T-cell (primary cell): ENCODE measurements at places on chromosomes 1 and 21.

GRCh38 chr1:35316264-35316663 lies 47.8 kb downstream of the ZMYM4 start:
- DNase-seq: no peak

DNA sequence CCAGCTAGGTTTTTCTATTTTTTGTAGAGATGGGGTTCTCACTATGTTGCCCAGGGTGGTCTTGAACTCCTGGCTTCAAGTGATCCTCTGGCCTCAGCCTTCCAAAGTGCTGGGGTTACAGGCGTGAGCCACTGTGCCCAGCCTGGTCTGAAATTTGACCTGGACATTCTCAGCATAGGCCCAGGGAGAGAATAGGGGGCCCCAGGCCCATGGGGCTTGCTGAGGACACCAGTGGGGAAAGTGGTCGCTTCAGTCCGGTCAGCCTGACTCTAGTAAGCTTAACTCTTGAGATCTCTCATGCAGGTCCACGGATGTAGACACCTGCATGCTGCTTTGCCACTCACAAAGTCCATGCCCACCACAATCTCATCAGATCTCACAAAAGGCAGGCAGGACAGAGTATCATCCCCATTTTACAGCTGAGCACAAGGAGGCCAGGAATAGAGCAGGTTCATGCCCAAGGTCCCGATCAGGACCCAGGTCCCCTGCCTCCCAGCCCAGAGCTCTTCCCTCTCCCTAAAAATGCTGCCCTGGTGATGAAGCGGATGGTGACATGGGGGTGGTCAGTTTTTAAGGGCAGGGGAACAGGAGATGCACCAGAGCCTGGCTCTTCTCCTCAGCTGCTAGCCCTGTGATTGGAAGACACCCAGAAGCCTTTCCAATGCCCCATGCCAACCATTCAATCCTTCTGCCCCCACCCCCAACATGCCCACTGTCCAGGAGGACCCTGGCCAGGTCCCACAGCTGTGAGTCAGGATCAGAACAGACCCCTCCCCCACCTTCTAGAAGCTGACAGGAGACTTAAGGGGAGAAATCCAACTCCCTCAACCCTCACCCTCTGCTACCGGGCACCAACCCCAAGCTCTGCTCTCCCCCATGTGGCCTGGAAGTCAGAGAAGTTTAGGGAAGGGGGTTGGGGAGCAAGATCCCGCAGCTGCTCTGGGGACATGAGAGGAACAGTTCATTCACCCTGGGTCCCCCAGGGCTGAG lies 1.8 kb downstream of the FHL3 start:
- DNase-seq: no peak

DNA sequence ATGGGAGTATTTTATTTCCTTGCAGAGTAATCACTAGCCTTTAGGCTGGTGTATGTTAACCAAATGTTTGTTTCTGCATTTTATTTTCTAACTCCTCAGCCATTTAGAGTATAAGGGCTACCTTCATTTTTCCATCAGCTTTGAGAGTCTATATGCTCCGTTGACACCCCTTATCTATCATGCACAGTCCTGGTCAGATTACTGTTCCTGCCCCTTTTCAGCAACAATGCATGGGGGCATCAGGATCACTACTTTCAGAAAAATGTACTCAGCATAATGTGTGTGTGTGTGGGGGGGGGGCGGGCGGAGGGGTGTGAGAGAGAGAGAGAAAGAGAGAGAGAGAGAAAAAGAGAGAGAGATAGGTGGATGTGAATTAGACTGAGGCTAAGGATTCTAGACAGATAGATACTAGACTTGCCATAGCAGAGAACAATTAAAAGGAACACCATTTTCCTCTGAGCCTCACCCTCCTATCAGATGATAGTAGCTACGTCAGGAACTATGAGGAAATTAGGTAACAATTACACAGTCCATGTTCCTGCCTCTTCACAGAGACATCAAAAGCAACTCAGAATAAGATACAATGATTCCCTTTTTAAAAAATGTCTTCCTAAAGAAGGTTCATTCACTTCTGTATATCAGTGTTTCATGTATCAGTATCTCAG lies 40.8 kb downstream of the FCER1A start:
- no peak for DNase-seq

GRCh38 chr1:23020706-23021405 lies 1.6 kb downstream of the KDM1A start:
- DNase-seq: no peak

DNA sequence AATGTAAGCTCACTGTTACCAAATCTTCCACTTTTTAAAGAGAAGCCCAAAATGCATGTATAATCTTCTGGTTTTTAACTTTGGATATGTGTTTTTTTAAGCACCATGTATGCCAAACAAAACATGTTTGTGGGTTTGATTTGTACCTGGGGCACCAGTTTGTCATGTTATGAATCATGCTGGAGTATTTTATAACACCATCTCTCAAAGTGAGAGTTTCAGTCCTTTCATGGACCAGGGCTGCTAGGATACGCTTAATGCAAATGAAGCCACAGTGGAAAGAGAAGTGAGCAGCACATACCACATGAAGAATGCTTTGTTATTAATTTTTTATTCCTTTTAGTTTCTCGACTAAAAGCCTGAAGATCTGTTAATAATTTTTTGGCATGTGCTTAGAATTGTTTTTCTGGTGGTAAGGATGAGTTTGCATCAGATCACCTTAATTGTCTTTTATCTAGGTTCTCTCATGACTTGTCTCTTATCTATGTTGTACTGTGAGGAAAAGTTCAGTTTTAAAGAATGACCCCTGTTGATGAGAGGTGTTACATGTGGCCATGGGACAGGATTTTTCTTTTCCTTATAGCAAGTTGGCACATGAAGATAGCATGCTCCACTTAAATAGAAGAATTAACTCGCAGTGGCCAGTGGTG lies 2.0 kb upstream of the RABGAP1L start:
- DNase-seq: no peak

GRCh38 chr1:206461602-206462455 lies 8.4 kb upstream of the IKBKE start:
- peak; percentile 52 for DNase-seq

GRCh38 chr1:19759740-19760089 lies 40.0 kb downstream of the TMCO4 start:
- no peak for DNase-seq

GRCh38 chr1:54380290-54380882 lies 25.8 kb downstream of the SSBP3 start:
- DNase-seq: peak; percentile 29

DNA sequence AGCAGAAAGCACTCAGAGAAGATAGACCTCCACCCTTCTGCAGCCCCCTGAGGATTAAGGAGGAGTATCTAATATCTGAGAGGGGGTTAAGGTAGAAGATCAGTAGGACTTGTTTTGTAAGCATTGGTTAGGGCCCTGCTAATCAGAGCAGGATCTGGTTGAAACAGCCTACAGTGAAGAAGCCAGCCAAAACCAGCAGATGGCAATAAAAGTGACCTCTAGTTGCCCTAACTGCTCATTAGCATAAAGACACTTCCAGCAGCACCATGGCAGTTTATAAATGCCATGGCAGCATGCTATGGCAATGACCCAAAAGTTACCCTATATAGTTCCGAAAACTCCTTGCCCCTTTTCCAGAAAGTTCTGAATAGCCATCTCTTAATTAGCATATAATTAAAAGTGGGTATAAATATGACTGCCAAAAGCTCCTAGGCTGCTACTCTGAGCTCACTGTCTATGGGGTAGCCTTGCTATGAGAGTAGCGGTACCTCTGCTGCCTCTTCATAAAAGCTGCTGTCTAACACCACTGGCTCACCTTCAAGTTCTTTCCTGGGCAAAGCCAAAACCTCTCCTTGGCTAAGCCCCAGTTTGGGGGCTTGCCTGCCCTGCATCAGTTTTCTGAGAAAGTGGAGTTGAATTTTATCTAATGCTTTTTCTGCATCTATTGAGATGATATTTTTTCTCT lies 254.2 kb downstream of the PAPPA2 start:
- no peak for DNase-seq

DNA sequence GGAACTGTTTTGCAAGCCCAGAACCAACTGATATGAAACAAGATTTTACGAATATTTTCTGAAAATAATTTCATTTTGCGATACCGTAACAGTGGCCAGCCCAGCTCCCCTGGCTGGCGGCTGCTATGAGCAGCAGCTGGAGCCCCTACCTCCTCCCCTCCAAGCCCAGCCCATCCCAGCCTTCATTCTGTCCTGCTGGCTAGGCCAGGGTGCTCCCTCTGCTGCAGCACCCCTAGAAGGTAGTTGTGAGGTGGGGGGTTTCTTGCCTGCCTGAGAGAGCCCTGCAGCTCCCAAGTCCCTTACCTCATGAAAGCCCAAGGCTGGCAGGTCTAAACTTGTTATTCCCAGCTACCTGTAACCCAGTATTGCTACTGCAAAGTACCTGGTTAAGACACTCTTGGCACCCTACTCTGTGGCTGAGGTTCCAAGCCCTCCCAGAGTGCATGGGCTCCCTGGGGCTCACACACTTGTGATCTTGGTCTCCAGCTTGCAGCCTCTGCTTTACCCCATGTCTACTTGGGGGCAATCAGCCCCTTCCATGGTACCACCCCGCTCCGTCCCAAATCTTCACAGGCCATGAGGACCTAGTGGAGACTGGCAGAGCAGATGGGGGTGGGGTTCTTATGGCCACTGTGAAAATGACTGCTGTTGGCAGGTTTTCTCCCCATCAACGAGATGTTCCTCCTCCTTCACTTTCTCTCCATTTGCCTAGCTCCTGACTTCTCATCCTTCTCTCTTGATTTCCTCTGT lies 239.8 kb downstream of the TRABD2B start:
- DNase-seq: no peak

GRCh38 chr1:36303244-36303643 lies 2.9 kb upstream of the SH3D21 start:
- DNase-seq: no peak

- DNase-seq: no peak
These were observed 26.4 kb upstream of the LRRC8D start for GRCh38 chr1:89794406-89794805.

DNA sequence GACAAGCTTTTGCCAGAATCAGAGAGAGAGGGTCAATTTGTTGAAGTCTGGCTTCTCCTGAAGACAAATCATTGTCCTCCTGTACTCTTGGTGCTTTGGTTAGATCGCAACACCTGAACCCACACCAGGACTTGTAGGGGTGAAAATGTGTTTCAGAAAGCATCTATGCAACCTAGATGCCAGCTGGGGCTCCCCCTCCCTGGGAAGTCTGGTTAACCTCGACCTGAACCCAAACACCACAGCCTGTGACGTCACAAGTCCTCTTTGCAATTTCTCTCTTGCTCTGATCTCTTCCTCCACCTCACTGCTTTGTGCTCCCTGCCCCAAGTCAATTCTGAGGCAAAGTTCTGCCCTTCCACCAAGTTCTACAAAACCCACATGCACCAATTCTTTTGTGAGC lies 42.8 kb upstream of the USP24 start:
- peak; percentile 65 for DNase-seq

- DNase-seq: no peak
These were observed 23.8 kb upstream of the KIF26B start for GRCh38 chr1:245131026-245131393.

DNA sequence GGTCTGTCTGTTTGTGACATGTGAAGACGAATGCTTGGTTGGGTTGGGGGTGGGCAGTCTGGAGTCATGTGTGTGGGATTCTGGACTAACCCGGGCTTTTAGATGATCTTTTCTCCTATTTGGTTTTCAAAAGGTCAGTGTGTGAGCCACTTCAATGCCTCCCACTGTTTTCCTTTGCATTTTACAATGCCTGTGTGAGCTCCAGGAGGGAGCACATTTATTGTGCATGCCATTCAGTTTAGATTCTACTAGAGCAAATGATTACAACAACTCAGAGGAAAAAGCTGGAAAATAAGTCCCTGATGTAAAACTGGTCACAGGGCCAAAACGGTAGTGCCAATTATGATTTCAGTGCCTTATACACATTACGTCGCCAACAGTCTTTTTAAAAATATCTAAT lies 90.9 kb downstream of the LYPLAL1 start:
- DNase-seq: no peak

DNA sequence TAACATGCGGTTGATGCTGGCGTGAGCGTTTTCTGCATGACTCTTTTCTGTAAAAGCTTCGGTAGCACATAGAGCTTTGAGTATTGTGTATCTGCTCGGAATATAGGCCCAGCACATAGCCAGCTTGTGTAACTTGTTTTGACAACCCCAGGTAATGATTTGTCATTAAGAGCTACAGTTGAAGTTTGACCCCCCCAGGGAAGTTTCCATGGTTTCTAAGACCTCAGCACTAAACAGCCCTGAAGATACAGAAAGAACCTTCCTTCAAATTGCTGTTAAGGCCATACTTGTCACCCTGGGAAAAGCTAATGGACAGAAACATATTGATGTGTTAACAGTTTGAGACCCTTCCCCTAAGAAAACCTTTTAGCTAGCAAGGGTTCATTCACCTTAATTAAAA lies 380.7 kb downstream of the PRDM2 start:
- DNase-seq: no peak

DNA sequence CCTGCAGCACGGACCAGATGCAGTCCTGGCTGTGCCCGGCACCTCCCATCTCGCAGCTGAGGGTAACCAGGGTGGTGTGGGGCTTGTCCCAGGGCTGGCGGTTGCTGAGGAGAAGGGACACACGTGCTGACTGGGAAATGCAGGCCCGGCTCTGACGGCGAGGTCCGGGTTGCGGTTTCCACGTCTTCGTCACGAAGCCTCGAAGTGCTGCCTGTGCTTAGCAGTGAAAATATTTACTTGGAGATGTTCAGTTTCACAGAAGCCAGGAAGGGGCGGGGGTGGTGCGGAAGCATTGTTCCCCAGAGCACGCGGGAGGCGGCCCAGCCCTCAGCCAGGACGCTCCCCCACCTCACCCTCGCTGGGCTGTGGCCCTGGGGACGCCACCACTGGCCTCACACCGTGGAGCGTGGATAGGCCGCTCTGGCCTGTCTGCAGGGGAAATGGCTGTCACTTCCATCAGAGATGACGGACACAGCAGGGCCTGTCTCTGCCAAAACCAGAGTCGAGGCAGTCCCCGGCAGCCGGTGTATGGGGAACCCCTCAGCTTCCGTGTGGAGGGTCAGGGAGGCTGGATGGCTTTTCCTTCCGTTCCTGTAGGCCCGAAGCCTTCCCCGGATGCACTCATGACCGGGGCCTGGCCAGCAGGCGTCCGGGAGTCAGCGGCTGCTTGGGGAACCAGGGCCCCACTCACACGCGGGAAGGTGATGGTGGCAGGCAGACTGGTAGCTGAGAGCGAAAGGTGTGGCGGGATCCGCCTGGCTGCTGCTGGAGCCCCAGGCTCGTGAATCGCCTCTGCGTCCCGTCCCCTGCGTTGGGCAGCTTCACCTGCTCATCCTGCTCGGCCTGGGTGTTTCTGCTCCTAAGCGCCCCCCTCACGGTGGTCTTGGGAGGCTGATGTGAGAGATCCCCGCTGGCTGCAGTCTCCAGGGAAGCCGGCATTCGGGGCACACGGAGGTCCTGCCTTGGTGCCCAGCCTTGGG lies 14.7 kb upstream of the POFUT2 start:
- DNase-seq: peak; percentile 53

DNA sequence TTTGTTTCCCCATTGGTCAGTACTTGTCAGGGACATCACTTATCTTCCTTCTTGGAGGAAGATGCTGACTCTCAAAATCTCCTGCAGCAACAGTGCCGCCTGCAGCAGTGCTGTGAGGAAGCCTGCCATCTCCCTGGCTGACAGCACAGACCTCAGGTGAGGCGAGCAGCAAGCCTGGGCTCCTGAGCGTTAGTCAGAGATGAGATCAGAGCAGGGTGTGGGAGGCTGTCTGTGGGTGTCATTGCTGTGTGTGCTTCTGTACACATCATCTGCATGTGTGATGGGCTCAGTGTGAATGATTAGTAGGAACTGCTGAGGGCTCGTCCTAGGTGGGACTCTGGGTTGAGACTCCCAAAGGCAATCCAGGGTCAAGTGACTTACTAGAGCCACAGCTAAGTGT lies 6.1 kb downstream of the STRIP1 start:
- DNase-seq: no peak
